Activated naive CD8-positive, alpha-beta T cell treated with anti-CD3 and anti-CD28 coated beads for 36 hours (primary cell): ENCODE measurements at places on chromosomes 3 and 15. TPM values are rescaled to one million over a fixed set of nuclear protein-coding genes. Genes with fewer than 3 reads are reported as not detected.

TRANK1 gene
- total RNA-seq = 20.7 TPM

SCAMP5 gene
- total RNA-seq = 0.58 TPM

ZNF80 gene
- 0.82 TPM for total RNA-seq

ANKUB1 gene
- not detected for total RNA-seq

POTEB3 gene
- not detected for total RNA-seq

DNA sequence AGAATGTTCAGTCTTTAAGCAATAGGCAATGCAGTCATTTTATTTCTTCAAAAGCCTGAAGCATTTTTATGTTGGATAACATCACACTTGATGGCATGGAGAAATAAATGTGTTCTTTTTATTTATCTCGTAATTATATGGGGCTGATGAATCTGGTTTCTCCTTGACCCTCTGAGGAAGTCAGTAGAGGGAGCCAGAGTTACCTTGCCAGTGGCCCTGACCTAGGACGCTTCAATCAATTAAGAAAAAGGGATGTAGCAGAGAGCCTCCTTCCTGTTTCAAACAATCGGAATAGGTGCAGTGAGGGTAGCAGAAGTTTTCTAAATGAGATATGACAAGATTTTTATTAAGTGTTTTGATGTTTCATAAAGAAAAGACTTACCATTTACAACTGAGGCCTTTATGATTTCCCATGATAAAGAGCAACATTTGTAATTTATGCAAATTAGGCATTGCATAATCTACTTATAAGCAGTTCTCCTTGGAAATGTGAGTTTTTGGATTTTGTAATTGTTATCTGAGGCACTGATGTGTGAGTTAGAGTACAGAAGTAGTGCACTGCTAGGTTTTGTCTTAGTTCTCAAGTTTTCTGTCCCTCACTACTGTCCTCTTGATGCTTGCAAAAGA, 129.1 kb downstream of the RAP2B start:
- DNase-seq = no peak

DNA sequence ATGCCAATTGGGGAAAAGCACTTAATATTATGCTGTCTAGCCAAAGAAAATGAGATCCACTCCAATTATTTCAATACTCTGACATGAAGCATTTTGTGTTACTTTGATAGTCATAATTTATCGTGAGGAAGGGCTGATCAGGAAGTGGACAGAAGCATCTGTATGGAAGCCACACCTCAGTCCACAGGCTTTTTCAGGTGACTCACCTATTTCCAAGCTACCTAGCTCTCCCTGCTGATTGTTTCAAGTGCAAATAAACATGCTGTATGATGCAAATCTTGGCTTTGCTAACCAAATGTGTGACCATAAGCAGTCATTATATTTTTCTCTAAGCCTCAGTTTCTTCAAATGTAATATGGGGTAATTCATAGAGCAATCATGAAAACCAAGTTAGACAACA, 30.8 kb upstream of the CPB1 start:
- DNase-seq = no peak

DNA sequence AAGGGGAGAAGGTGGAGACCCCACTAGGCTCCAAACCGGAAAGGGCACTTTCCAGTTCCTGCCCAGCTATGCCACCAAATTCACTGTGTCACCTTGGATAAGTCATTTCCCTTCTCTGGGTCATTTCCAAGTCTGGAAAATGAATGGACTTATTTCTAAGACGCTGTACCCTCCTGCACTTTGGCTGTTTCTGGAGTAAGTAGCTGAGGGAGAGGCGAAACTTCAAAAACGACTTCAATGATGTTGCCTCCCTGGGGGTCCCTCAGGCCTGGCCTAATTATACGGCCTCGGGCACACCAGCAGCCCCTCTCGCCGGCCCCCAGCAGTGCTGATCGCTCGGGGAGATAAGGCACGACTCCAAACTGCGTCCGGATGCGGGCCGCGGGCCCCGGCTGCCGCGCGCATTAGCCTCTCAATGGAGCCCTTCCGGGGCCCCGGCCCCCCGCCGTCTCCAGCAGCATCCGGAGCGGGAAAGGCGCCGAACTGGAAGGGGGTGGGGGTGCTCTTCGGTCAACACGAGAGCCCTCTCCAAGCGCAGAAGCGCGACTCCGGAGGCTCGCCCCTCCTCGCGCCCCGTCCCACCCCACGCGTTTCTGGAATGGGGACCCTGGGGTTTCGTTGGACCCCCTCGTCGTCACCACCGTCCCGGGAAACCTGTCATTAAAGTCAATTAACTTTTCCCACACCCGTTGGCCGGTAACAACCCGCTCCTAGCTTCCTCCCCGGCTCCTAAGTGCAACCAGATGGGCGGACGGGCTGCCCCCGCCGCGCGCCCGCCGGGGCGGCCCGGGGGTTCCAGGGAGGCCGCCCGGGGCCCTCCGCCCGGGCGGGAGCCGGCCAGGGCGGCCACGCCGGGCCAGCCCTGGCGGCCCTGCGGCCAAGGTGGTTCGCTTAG, 4.8 kb downstream of the HES1 start:
- DNase-seq = peak; percentile 30

DNA sequence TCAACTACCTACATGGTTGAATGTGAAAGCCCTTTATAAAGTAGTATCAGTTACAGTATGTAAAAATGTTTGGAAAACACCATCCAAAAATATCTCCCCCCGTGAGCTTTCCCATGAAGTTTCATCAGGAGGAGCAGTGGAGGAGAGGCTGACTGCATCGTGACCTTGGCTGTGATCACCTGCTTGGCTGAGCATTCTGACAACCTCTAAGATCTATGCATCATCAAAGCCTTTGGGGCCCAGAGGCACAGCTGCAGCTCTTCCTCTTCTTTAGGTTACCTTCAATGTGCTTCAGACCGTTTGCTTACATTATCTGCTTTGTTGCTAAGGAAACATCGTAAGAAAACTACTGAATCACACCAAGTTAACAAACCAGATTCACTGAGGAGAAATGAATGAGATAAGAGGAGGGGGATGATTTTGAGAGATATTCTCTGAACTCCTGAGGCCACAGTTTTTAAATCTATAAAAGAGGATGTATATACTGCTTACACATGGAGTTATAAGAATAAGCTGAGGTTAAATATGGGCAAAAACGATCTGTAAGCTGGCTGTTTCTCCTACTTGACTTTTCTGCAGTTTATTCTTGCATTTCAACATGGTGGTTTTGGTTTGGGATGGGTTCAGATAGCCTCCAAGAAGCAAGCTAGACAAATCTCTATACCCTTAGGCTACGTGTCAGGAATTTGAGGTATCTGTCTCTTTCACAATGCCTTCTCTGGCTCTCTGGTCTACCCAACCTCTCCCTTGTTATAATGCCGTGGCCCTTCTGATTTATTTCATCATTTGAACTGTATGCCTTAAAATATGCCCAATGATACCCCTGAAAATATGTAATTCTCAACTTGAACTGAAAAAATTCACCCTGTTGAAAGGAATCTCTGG, 4.0 kb downstream of the GCSAM start:
- peak; percentile 46 for DNase-seq

DNA sequence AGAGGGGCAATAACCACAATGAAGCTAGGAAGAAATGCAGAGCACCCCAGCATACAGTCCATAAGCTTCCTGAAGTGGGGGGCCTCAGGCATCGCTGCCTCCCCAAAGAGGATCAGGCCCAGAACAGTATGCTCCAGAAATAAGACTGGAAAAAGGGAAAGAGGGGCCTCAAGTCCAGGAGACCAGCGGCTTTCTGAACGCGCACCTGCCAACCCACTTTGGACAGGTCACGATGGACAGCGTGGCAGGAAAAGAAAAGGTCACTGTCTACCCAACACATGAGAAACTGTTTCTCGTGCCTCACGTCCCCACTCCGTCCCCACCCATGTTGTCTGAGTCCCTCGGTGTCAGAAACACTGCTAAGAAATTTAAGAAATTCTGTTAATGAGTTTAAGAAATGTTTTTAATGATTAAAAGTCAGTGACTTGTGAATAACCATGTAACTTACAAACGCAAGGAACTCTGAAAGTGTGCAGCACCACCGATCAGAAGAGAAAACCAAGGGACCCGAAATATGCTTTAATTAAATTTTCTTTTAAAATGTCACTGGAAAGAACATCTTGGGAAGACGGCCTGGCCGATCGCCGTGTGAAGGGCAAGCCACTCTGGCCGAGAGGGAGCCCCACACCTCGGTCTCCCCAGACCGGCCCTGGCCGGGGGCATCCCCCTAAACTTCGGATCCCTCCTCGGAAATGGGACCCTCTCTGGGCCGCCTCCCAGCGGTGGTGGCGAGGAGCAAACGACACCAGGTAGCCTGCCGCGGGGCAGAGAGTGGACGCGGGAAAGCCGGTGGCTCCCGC, 1.7 kb upstream of the PPARG start:
- peak; percentile 17 for DNase-seq

- DNase-seq = no peak
These were observed 38.8 kb upstream of the ARL14 start for GRCh38 chr3:160638184-160638583.

DNA sequence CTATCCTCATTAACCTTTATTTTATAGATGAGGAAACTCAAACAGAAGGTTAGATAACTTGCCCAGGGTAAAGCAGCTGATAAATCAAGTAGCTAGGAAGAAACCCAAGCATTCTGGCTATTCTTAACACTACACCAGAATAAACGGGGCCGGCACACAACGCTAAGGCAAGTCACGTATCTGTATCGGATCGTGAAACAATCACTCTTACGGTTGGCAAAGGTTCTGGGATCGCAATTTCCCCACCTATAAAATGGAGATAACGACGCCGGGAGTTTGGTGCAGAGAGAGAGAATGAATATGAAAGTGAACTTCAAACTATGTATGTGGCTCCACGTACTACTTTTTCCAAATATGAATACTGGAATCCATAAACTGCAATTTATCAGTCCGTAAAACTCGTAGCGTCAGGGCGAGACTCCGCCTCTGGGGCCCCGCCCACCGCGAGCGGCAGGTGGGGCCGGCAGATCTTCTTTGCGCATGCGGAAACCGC, 252 bp upstream of the ARMC8 start:
- peak; percentile 89 for DNase-seq

DNA sequence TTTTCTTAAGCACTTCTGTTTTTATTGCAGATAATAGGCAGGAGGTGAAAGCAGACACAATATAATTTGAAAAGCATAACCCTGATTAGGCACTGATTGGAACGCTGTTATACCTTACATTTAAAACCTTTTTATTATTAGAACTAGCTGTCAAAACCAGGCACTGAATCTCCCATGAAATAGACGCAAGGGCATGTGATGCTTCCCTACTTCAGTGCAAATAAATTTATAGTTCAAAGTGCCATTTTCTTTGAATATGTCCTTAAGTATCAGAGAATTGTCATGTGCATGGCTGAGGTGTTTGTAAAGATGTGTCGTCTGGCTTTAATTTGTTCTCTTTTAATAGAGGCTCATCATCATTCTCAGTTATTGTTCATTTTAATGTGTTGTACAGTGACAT, 386.0 kb downstream of the NR2F2 start:
- no peak for DNase-seq

- DNase-seq = no peak
These were observed 78.3 kb upstream of the TPM1 start for GRCh38 chr15:62964251-62964650.

- DNase-seq = no peak
These were observed 554.8 kb downstream of the NAALADL2 start for GRCh38 chr3:175413926-175414325.

DNA sequence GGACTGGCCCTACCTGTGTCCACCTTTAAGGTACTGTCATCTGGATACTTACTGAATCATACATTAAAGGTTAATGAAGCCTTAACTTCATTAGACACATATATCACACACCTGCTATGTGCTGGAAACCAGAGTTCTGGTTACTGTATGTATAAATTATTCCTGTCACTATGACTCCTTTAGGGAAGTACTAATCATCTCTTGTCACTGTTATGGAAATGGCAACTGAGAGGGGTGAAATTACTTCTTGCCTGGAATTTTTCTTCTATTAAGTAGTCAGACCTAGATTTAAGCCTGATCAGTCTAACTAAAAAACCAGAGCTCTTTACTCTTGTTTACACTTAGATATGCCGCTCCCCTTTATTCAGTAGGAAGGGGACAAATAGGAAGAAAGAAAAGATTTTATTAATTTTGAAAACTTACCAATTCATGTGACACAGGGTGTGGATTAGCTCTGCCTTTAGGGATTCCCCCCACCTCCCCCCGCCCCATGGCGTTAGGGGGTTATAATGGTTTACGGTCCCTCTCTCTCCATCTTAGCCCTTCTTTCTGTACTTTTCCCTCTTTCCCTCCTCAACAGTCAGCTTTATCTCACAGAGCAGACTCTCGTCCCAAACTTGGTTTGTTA, 152.5 kb downstream of the KLHL25 start:
- DNase-seq = no peak
